LNCaP clone FGC (cell line): ENCODE measurements at places on chromosomes 1 and 21.

GRCh38 chr1:111709986-111710385 is 29.2 kb downstream of the INKA2 start:
- no peak for DNase-seq

DNA sequence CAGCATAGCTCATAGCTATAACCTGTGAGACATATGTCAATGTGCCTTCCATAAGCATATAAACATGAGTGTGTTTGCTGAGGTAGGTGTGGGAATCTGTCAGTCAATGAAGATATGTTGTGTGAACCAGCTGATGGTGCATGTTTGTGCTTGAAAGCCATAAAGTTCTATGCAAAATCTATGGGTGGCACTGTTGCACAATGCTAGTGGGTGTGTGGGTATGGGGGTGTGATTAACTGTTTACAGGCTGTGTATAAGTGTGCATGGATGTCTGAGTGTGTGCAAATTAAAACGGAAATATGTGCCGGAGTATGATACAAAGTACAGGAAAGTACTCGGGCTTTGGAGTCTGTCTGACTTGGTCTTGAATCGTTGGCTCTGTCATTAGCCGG is 1.0 kb upstream of the ATP2B4 start:
- DNase-seq = no peak

DNA sequence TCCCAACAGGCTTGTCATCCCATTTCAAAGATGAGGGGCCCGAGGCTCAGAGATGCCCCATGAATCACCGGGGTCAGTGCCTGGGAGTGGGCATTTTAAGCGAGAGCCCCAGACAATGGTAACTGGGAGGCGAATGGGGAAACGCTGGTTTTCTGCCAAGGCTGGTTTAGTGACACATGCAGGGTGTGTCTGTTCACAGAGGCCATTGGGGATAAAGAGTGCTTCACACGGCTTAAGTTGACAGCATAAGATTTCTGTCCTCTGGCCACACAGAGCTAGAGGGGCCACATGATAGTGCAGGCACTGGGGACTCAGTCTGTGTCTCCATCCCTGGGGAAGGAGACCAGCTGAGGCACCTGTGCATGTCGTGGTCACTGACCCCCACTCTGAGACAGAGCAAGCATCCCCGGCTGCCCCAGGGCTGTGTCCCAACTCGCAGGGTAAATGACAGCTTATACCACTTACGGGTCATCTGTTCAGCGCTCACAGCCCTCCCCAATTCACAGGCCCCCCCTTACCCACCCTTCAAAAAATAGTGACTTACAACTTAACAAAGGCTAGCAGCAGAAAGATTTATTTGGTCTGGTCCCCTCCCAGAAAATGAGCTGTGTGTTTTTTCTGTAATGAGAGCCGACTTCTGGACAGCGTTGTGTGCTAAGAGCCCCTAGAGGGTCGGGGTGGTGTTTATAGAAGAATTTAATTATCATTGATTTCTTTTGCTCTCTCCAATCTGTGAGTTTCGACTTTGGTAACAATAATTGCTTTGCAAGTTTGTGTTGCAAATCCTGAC is 34.9 kb upstream of the ARHGEF16 start:
- DNase-seq = no peak

DNA sequence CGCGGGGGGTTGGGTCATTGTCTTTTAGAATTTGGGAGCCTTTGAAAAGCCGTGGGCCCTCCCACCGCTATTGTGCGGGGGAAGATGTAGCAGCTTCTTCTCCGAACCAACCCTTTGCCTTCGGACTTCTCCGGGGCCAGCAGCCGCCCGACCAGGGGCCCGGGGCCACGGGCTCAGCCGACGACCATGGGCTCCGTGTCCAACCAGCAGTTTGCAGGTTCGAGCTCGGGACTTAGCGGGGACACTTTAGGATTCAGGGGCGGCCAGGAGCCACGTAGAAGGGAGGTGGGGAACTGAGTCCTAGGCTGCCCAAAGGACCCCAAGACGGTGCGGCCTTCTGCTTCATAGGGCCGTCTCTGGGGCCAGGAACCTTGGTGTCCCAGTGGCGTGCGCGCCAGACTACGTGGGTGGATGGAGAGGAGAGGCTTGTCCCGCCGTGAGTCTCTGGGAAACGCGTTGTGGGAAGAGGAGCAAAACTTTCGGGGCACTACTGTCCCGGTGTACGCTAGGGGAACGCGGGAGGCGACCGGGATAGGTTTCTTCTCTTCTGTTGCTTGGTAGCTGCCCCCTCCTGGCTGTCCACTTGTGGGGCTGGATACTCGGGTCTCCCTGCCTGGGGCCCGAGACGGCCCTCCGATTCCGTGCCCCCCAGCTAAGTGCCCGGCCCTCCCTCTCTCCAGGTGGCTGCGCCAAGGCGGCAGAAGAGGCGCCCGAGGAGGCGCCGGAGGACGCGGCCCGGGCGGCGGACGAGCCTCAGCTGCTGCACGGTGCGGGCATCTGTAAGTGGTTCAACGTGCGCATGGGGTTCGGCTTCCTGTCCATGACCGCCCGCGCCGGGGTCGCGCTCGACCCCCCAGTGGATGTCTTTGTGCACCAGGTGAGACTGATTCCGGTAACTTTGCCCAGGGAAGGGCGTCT is at the start of gene LIN28A:
Gene LIN28A, plus strand, starts transcription at position 112 of the 918 bp plus-strand sequence. Its CDS starts 75 bp downstream, at position 187.
- DNase-seq = no peak

DNA sequence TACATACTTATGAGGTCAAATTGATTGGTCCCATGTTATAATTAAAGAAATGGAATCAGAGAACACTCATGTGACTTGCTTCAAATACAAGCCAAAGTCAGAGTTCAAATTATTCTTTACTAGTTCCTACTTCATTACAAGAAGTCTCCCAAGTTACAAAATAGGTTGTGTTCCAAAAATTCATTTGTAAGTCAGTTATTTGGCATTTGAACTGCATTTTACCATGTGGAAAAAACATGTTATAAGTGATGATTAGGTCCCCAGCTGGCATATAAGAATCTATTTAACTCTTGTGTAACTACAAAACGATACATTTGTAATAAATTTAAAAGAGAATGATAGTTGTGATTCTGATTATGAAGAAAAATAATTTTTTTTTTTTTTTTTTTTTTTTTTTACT is 124.1 kb downstream of the DISP1 start:
- DNase-seq = no peak

- DNase-seq = no peak
Observed at GRCh38 chr1:226952118-226952441, 12.0 kb downstream of the COQ8A start.

- no peak for DNase-seq
Observed at GRCh38 chr1:41670217-41670957, 185.9 kb upstream of the EDN2 start.

GRCh38 chr21:34517491-34518245 is 5.7 kb upstream of the KCNE1 start:
- no peak for DNase-seq

DNA sequence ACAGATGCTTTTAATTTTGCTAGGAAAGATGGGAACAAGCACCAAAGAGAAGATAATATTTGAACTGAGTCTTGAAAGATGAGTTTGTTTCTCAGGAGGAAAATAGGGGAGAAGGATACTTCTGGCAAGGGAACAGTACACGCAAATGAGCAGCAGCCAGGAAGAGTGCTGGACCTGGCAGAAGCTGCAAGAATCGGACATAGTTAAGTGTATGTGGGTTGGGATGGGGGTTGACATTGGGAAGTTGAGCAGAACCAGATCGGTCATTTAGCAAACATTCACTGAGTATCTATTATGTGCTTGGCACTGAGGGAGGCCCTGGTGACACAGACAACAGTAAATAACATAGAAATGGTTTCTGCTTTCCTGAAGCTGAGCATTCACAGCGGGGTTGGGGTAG is 198.8 kb downstream of the PLPP3 start:
- DNase-seq = no peak

GRCh38 chr1:87560137-87560536 is 231.5 kb downstream of the LMO4 start:
- DNase-seq = no peak

GRCh38 chr1:207248544-207249198 is 72.8 kb upstream of the CD55 start:
- no peak for DNase-seq

DNA sequence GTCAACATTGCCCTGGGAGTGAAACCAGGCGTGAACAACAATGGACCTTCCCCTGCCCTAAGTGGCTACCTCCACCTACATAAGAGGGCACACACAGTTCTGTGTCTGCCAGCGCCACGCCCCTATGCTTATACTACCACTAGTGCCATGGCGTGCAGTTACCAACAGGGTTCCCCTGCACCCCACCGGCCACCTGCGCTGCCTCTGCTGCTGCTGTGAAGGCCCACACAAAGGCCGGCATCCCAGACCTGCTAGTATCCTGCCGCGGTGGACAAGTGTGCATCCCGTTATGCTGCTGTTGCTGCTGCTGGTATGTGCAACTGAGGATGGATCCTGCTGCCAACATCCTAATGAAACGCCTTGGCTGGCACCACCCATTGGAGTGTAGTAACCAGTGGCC is 75.7 kb downstream of the INTS7 start:
- DNase-seq = no peak

DNA sequence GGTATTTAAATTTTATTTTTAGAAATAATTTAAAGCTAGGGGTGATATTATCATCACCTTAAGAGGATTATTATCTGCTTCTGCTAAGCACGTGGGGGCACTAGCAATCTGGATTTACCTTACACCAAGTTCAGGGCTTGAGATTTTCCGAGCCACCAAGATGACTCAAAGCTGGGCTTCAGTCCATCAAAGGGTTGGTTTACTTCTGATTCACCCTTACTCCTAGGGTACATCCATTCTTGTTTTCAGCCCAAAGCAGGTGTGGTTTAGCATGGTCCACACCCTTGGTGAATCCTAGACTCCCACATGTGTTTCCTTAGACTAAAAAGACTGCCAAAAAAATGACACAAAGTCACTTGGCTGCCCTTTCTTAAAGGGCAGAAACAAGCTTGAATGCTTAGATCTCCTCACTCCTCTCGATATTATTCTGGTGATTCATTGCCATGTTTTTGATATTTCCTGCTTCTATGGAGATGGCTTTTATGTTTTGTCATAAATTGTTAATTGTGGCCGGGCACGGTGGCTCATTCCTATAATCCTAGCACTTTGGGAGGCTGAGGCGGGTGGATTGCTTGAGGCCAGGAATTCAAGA is 9.8 kb upstream of the PRSS38 start:
- no peak for DNase-seq

DNA sequence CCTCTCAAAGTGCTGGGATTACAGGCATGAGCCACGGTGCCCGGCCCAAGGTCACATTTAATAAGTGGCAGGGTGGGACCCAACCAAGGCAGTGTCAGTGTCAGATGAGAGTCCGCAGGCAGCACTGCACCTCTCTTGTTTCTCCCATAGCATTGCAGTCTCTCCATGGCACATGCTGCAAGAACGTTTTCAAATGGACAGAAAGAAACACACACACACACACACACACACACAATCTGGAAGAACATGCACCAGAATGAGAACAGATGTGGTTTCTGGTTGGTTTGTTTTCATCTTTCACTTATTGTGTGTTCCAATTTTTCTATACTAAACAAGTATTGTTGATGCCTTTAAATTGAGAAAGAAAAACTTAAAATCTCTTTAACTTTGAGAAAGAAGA is 126.5 kb downstream of the SYF2 start:
- no peak for DNase-seq

- no peak for DNase-seq
Observed at GRCh38 chr1:204107892-204108291, 35.0 kb downstream of the SOX13 start.

GRCh38 chr1:66500301-66500700 is 33.7 kb upstream of the SGIP1 start:
- no peak for DNase-seq

DNA sequence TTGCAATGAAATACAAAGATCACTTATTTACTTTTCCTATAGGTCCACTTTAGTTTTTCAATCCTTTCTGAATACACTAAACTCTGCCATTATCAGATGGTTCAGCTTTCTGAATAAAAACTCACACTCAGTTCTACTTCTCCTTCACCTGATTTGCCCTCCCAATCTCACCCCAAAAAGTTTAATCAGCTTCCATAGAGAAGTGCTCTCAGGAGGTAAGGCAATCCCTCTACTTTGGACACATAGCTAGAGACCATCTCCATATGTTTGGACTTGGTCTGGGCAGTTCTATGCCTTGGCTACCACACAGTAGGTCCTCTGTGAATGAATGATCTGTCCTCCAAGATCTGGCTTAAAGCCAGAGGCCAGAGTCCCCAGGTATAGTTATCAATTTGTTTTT is 40.9 kb downstream of the PTPN14 start:
- DNase-seq = no peak

GRCh38 chr1:231108516-231109302 is 53.1 kb upstream of the TRIM67 start:
- no peak for DNase-seq

- no peak for DNase-seq
Observed at GRCh38 chr1:201737352-201738060, 91.5 kb upstream of the IPO9 start.

DNA sequence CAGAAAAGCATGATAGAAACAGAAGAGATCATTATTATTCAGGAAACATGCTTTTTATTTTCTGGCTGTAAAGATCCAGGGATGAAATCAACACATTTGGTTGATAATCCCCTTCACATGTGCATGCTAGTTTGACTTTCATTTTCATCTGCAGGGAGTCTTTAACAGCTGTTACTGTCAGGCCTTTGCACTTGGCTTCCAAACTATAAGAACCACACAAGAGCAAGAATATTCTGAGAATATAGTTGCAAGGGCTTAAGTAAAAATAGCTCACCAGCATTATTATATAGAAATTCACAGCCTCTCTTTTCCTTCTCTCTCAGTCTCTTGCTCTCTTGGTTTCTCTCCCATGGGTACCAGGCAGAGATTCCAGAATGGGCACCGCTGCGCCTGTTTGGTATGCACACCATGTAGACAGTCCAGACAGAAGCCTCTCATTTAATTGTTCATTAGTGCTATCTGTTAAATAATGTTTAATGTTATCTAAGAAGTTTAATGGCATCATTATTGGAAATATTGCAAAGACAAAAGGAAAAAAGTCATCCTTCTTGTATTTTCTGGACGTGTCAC is 622.3 kb upstream of the PLXNA2 start:
- no peak for DNase-seq

DNA sequence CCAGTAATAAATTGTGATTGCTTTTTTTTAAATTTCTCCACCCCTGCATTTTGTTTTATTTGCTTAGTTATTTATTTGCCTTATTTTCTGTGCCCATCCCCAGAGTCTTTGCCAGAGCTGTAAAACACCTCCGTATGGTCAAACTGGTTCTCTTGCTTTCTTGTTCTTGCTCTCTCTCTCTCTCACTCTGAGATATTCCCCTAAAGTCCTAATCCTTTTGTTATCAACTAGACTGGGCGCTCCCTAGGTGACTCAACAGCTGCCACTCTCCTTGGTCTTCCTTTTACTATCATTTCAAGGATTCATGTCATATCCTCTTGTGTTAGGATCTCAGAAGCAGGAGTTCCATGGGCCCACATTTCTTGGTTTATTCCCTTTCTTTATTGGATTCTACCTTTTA is 160.0 kb downstream of the PRDM2 start:
- DNase-seq = peak; percentile 90

DNA sequence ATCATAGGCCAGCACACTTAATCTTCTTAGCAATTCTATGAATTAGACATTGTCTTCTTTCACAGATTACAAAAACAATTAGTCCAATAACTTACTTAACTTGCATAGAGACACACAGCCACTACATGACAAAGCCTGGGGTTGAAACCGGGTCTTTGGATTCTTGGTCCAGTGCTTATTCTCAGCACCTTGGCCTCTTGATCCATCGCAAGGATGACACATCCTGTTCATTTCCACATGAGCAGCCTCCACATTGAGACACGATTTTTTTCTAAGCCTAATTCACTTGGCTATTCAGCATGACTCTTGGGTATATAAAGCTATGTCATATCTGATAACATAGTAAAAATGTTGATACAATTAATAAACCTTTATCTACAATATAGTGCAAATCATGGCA is 221.0 kb upstream of the FOXD3 start:
- no peak for DNase-seq
